Jurkat, Clone E6-1 (cell line): ENCODE measurements at places on chromosomes 3 and 15.

- no peak for DNase-seq
These were observed 6.7 kb upstream of the EIF1B start for GRCh38 chr3:40302784-40303183.

DNA sequence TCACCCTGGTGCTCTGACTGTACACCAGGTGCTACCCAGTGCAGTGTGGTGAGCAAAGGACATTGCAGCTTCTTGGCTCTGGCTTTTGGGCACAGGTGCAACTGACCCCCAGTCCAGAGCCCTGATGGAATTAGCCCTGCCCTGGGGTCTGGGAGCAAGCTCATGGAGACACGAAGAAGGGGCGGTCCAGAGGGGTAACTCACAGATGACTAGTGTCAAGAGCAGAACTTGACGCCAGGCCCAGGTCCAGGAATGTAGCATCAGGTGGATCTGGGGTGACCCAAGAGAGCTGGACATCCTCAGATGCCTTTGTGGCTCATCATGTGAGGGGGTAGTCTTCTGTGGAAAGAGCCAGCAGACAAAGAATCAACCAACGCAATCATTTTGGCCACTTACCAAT, 88.9 kb downstream of the ASB7 start:
- DNase-seq: no peak

GRCh38 chr3:142993958-142994442, 7.4 kb upstream of the U2SURP start:
- DNase-seq: peak; percentile 72

DNA sequence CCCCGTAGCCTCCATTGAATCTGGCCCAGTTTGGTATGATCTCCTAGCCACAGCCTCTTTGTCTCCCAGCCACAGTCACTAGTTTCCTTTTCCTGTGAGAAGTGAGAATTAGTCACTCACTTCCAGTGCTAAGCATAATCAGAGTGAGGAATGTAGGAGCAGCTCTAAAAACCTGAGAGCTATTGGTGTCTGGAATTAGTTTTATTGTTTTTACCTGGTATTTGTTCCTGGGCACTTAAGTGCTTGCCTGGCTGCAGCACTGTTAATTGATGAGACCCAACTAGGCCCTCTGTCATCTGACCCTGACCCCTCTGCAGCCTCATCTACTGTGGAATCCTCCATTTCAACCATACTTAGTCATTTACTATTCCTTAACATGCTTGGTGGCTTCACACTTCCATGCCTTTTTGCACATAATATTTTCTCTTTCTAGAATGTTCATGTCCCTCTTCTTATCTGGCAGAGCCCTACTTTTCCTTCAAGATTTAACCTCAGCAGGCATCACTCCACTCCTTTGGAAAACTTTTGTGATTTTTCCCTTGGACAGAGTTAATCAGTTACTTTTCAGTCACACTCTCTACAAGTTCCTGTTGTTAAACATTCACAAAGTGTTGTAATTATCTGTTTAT, 48.8 kb downstream of the PDE8A start:
- no peak for DNase-seq

- DNase-seq: peak; percentile 72
These were observed 2.4 kb downstream of the PML start for GRCh38 chr15:73996939-73997338.

- no peak for DNase-seq
These were observed 29.7 kb downstream of the USP13 start for GRCh38 chr3:179682426-179683080.

DNA sequence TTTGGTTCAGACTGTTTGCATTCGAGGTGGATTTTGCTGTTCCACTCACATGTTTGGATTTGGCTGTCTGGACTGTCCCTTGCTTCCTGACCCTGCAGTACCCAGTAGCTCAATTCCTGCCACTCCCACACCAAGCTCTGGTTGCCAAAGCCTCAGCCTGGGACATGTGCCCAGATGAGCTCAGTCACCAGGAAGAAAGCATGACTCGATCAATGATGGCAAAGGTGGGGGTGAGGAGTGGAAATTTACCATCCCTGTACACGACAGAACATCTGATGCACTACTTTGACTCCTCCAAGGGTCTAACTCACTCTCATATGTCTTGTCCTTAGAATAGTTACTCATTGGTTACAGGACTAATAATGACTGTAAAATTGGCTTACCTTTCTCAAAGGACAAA, 45.2 kb downstream of the ZNF385D start:
- DNase-seq: no peak

- DNase-seq: no peak
These were observed 164.5 kb upstream of the PROK2 start for GRCh38 chr3:71949442-71949841.

GRCh38 chr3:73144276-73144675, 82.8 kb downstream of the EBLN2 start:
- DNase-seq: no peak

- no peak for DNase-seq
These were observed 237.2 kb upstream of the DPH6 start for GRCh38 chr15:35783203-35783602.

DNA sequence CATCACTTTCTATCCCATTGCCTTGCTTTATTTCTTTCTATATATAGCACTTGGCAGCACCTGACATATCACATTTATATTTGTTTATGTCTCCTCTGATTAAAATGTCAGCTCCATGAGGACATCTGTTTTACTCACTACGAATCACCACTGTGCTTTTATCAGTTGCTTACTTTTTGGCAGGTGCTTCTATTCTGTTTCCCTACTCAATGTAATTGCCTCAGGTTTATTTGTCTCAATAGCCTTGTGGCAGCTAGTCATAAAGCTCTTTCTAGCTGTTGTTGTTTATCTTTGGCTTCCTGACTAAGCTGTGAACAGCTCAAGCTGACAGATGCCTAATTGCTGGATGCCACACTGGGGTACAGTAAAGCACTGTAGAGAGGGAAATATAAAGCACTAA, 85.5 kb downstream of the VPS13C start:
- no peak for DNase-seq

GRCh38 chr3:72242326-72242725, 457.4 kb upstream of the PROK2 start:
- DNase-seq: no peak

GRCh38 chr3:24829629-24830229, 335.1 kb upstream of the THRB start:
- no peak for DNase-seq

GRCh38 chr3:153343988-153344782, 182.2 kb downstream of the RAP2B start:
- DNase-seq: no peak

DNA sequence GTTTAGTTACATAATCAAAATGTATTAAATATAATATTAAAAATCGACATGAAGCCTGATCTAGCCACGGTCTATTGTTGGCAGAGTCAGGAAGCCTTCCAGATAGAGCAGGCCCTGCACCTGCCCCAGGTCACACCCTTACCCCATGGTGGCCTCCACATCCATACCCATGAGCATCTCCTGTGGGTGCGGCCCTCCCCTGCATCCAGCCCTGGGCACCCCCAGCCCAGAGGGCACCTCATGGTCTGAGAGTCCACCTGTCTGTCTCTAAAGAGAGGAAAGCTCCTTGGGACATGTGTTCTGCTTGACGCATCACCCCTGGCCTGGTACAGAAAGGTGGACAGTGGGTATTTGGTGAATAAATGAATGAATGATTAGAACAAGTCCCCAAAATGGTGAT, 37.2 kb upstream of the CSPG4 start:
- no peak for DNase-seq

- no peak for DNase-seq
These were observed 3.1 kb downstream of the ATP10A start for GRCh38 chr15:25859838-25860645.

DNA sequence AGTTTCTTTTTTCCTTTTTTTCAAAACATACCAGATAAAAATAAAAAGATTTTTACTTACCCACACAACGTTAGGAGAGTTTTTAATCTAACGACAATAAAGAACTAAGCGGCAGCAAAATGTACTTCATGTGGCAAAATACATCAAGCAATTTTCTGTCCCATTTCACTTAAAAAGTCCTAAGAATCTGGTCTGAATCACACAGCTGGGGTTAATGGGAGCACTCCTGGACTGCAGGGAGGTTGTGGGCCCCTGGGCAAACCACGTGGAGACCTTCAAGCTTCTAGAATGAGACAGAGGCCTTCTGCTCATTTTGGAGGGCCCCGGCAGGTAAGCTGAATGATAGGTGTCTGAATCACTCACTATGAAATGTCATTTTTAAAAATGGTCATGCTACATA, 193.8 kb downstream of the RORA start:
- no peak for DNase-seq

DNA sequence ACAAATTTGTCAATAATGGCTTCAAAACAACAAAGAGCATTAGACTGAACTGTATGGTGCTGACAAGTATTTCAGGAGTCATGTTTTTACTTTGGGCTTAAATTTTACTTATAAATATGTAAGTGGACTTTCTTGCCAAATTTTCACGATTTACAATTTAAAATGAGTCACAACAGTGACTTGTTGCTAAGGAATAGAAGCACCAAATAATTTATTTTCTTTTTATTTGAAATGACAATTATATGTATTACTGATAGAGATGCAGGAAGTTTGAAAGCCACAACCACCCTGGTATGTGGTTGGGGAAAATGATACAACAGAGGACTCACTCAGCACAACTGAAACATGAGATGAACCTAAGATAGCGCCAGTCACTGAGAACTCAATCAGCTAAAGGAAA, 90.3 kb downstream of the FMN1 start:
- DNase-seq: peak; percentile 90
